NCI-H2029 treated with DMSO at 0.1 percent for 48 hours (cell line): ENCODE measurements at places on chromosomes 2 and 18.

GRCh38 chr2:128197059-128197458, 106.1 kb downstream of the UGGT1 start:
- no peak for DNase-seq

DNA sequence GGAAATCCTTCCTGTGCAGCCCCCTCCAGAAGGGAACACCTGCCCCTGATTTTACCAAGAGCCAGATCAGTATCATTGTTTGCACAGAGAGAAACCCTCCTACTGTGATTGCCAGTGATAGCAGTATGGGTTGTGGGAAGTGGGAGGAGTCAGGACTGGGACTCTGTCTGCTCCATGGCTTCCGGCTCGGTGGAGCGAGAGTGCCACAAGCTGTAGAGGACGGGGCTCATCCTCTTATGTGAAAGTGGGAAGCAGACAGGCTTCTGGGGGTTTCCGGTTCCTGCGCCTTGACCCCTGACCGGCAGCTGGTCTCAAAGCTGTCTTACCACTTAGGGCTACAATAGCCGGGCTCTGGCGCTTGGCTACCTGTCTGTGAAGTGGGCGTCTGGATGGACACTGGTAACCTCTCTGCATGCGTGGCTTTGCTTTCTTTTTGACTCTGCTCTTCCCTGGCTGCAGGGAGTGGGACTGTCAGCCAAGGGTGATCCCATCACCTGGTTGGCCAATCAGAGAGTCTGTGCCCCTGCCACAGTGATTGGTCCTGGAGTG, 79.7 kb downstream of the BCL2L11 start:
- DNase-seq, result no peak

- DNase-seq, result no peak
Measured at GRCh38 chr2:180662941-180663471, 317.4 kb upstream of the UBE2E3 start.

- no peak for DNase-seq
Measured at GRCh38 chr2:197311421-197312033, 947 bp upstream of the ANKRD44 start.

DNA sequence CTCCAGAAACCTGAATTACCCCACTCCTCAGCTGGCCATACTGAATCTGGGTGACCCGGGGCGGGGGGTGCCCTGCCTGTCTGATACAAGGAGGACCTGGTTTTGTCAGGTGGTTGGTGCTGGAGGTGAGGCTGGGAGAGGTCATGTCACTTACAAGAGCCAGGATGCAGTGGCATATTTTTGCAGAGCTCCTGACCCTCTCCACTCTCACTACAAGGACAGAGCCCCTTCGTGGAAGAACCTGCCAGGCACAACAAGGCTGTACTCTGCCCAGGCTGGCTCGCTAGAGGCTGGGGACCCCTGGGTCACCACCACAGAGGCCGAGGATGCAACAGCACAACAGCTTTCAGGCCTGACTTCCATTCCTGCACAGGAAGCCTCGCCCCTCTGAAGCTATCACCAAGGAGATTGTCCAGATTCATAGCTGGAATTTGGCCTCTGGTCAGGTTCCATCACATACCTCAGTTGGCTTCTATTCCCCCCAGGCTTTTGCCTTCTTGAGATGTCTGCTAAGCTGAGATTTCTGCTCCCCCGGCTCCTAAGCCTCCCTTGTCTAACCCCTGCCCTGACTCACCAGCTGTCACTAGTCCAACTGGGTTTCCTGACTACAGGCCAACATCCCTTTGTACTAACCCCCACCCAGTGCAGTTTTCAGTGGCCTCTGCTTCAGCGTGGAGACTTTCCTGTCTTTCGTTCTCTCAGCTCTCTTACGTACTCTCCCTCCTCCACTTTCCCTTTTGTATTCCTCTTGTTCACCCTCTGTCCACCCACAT, 132.5 kb upstream of the EPAS1 start:
- DNase-seq, result no peak

- DNase-seq, result no peak
Measured at GRCh38 chr2:55013936-55014335, 36.3 kb downstream of the RTN4 start.

- no peak for DNase-seq
Measured at GRCh38 chr2:3261511-3261910, 116.1 kb downstream of the EIPR1 start.

- no peak for DNase-seq
Measured at GRCh38 chr2:227031379-227031778, 132.6 kb downstream of the COL4A4 start.

DNA sequence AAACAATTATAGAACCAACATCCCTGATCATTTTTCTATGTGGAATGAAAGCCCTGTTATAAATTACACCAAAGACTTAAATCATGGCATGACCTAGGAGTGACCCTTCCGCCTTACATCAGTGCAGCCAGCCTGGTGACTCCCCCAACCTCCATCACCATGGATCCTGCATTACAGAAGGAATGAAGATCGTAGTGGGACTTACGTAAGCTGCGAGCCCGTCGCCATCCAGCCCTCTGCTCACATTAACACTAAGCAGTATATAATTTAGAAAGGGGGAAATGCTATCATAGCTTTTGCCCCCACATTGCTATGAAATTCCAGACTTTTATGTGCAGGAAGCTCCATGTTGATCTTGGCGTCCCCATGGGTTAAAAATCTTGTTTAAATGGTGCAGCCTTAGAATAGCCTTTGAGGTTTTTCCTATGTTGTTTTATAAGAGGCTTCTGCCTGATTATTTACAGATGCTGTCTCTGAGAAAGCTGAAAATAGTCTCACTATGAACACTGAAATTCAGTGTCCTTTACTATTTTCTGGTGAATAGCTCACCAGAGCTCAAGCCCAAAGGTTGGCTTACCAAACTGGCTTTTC, 76.3 kb downstream of the COLEC12 start:
- DNase-seq, result no peak

DNA sequence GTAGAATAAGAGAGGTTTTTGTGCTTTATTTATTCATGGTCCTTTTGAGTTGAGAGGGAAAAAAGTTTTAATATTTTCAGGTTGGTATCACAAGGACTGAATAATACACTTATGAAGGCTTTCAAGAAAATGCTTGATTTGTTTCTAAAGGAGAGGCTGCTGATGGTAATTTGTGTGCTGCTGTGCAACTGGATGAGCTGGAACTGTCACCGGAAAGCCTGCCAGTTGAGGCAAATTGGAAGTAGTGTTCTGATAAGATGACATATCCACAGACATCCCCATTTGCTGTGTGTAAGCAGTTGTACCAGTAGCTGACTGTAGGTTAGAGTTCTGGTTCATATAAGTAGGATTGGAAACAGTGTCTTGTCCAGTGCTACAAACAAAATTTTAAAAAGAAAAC, 21.6 kb upstream of the CACNB4 start:
- DNase-seq, result no peak

- no peak for DNase-seq
Measured at GRCh38 chr2:218047536-218048225, 21.4 kb upstream of the RUFY4 start.

DNA sequence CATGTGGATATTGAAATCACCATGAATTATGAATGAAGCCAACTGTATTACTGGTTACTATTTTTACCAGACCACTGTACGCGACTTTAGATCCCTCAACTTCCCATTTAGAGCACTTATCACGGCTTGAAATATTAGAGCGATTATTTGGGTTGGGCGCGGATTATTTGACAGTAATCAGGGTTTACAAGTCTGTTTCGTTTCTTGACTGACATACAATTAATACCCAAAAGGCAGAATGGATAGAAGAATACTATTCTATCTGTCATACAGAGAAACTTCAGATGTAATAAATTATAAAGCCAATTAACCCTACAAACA, 496 bp upstream of the NAPG start:
- DNase-seq, result no peak

- no peak for DNase-seq
Measured at GRCh38 chr2:61534926-61535325, 3.2 kb downstream of the XPO1 start.

DNA sequence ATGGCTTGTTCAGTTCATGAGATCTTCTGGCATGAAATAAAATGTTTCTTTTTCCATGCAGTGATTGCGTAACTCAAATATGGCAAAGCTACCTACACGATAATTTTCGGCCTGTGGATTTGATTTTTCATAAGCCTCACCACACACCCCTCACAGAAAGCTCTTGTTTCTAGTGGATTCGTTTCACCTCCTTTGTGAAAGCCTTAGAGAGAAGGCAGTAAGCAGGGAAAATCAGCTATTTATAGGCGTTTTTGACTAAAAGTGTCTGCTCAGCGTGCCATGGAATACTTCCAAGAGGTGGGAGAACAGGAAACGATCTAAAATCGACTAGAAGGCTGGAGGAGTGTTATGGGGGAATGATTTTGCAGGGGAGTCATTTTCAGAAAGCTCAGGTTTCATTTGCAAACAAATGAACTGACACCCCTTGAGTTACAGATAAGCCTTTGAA, 417.9 kb downstream of the TGIF1 start:
- no peak for DNase-seq

DNA sequence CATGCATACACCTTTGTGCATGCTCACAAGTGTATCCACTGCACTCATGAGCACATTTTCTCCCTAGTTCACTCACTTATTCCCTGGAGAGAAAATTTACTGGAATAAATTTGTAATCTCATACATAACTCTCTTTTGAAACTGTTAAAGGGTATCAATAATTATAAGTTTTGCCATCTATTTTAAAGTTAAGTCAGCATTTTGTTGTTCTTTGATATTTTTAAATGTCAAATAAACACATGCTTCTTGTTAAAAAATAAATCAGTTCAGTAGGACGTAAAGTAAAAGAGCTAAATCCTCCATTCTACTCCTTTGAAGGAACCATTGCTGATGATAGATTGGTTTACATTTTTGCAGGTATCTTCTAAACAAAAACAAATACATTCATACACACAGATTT, 522.1 kb downstream of the NR4A2 start:
- DNase-seq, result no peak

DNA sequence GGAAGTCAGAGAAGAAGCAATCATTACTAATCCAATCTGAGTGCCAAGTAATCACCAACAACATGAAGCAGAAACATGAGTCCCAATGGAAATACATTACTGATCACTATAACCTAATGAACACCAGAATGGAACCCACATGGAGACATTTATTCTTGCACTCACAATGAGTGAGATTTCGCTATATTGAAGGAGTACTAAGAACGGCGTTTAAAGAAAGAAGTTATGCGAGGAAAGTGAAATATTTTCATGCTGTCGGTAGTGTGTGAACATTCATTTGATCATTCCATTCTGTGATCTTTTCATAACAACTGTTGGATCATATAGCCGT, 181.1 kb downstream of the IRS1 start:
- DNase-seq, result no peak
